ENCODE measurements at places on chromosomes 2 and 18.

- no peak for DNase-seq
These were observed 13.6 kb upstream of the IRS1 start for GRCh38 chr2:226813148-226813701.

DNA sequence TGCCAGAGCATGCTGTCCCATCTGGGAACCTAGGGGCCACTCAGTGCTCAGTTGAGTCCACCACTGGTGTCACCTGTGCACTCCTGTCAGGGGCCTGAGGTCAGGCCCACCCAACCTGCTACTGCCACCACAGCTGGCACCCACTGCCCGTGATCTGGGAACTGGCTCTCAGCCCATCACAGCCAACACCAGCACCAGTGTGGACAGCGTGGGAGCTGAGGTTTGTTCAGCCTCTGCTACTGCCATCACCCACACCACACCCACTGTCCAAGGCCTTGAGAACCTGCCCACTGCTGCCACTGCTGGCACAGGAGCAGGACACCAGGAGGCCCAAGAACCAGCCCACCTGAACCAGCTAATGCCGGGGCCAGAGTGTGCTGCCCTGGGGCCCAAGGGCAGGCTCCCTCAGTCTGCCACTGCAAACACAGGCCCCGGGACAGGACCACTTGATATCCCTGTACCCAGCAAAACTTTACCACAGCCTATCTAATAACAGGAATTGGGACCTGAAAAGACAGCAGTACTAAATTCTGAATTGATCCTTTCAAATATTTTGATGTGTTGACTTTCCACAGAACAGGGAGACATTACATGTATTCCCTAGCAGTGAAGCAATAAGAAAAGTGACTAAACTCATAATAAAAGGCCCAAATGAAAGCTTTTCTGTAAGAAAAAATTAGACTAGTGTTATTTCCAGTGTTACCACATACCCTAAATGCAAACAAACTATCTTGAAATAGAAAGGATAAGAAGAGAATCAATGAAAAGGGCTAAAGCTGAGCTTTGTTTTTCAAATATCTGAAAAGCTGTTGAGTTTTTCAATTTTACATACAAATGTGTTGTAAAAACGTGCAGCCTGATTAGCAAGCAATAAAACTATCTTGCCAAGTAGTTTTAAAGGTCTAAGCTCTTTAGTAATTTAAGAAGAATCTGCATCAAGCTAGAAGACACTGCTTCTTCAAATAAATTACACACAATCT, 640.7 kb downstream of the METTL4 start:
- DNase-seq, result no peak

DNA sequence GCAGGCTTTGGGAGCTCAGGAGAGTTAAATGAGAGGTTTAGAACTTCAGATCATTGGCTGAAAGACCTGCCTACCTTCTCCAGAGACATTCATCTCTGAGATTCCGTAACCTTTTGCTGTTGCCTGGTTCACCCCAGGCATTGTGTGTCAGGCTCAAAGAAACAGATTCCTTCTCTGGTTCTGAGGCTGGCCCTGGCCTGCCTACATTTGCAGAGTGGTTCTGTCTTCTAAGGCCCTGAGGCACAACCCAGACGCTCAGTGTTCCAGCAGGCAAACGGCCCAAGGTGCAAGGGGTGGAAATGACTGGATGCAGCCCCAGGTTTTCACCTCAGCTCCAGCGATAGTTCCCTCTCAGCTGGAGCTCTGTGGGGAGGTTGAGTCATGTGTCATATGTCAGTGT, 48.3 kb downstream of the MYO3B start:
- no peak for DNase-seq

DNA sequence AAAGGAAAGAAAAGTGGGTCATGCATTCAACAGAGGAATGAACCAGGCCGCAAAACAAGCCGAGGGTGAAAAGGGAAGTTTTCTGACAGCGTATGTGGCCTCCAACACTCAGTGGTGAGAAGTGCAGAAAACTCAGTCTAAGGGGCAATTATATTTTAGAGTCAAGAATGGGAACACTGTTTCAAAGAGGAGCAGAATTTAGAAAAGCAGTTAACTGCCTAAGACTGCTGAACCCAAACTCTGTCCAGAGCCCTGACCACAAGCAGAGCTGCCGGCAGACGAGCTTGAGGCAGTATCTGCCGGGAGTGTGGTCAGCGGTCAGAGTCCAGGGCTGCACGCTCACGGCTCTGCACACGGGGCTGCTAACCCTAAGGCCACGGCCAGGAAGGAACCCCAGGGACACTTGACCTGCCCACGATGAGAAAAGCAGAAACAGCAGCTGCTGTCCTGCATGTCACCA, 347.0 kb upstream of the ID2 start:
- DNase-seq, result no peak

DNA sequence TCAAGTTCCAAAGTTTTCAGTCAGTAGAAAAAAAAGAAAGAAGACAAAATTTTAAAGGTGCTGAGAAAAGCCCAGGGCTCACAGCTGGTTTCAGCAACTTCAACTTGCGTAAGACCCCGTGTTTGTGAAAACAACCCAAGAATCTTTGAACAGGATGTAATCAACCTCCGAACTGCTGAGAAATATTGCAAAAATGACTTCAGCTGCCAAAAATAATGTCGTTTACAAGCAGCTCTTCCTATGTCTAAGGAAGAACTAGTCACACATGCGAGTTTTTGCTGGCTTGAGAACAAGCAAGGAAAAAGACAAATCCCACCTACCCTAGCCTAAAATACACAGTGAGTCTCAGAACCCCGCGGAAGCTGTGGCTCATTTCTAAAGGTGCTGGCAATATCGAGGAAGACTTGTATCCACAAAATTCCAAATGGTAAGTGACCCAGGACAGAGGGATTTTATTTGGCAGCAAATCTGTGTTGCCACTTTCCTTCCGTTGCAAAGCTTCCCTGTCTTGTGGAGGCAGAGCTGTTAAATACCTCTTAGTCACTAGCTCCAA, 59.8 kb upstream of the SLC8A1 start:
- DNase-seq, result peak; percentile 50

DNA sequence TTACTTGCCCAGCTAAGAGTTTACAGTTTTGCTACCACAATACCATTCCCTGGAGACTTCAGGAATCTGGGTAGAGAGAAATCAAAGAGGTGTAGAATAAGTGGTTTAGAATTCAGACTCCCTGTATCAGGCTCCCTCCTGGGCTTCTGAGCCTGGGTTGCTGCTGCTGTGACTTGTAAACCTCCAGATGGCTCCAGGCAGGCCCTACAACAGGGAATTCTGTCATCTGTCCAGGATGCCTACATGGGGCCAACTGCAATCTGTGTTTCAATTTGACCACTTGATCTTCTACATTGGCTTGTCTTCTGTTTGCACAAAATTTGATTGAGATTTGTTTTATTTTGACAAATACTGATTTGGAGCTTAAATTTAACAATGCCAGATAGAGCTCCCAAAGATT, 183.9 kb downstream of the RAD51AP2 start:
- DNase-seq, result no peak

DNA sequence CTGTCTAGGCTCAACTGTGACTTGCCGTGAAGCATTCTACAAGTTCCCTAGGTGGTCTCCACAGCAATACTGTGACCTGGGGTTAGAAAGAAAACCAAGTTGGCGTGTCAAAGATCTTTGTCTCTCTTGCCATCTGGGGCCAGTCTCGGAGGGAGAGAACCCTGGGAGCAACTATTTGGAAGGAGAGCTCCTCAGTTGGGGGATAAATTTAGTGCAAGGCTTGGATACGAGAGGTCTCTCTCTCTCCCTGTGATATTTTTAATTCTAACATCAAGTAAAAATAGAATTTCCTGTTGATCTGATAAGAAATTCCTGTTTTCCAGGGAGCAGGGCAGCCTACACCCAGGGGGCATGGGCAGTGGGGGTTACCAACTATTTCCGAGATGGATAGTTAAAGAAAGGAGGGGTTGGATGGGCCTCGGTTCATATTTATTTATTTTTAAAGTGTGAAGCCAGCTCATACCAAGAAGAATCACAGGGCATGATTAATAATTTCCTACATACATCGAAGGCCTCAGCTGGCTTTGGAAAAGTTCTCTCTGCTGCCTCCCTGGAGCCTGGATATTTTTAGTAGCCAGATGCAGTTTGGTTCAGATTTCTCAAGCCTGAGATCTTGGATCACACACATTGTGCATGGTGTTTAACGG, 62.8 kb downstream of the EHD3 start:
- no peak for DNase-seq

GRCh38 chr2:22701561-22702160, 683.3 kb upstream of the KLHL29 start:
- DNase-seq, result no peak

GRCh38 chr18:25457601-25458000, 105.6 kb upstream of the ZNF521 start:
- no peak for DNase-seq

GRCh38 chr2:240255165-240255491, 114.7 kb upstream of the OTOS start:
- DNase-seq, result no peak

DNA sequence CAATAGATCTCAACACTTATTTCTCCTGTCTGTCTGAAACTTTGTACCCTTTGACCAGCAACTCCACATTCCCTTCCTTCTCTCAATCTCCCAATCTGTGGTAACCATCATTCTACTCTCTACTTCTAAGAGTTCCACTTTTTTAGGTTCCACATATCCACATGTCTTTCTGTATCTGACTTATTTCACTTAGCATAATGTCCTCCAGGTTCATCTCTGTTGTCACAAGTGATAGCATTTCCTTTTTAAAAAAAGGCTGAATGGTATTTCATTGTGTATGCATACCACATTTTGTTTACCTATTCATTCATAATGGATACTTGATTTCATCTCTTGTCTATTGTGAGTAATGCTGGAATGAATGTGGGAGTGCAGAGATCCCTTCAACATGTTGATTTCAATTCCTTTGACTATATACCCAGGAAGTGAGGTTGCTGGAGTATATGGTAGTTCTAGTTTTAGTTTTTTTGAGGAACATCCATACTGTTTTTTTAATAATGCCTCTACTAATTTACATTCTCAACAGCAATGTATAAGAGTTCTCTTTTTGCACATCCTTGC, 18.8 kb upstream of the MMADHC start:
- DNase-seq, result no peak

DNA sequence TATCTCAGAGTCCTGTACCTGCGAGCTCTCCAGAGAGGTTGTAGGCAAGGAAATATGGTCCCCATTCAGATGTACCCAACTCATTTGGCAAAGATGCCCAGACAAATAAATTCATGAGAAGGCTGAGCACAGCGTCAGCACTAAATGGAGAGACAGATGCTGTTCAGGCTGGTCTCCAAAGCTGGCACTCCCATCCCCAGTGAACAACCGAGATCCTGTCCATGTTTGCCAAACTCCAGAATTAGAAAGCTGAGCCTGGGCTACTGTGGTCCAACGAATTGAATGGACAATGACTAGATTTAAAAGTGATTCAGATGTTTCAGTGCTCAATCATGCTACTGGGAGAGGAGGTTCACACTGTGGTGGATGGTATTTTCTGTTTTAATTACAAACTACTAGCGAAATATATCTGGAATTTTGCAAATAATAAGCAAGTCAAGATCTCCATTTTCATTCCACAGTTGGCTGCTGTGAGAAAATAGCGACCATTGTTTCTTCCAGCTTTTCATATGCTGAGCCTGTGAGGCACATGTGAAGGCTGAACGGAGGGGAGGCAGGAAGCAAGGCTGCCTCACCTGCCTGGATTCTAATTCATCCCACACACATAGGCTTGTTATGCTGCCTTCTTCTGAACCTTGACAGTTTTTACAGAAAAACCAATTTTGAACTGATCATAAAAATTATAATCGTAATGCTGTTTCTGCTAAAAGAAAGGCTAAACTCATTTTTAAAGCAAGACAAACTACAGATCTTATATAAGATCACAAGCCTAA, 22.6 kb upstream of the DAPL1 start:
- DNase-seq, result no peak

All from SIG-M5 (cell line).